ENCODE measurements at places on chromosomes 11 and 22.

DNA sequence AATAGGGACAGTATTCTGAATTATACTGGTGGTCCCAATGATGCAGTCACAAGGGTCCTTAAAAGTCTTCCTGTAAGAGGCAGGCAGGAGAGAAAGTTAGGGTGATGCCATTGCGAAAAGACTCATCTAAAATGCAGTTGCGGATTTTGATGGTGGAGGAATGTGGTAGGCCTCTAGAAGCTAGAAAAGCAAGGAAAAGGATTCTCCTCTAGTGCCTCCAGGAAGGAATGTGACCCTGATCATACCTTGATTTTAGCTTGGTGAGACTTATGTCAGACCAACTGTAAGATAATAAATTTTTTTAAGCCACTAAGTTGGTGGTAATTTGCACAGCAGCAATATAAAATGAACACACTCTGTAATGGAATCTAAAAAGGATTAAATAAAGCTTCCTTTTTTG is 33.8 kb downstream of the CHORDC1 start:
- H3K27me3 ChIP-seq, result no peaks in the 10 kb centered on the region
- H3K36me3 ChIP-seq, result peaks cover 19% of the 10 kb centered on the region
- no peaks in the 10 kb centered on the region for H3K4me1 ChIP-seq
- H3K4me3 ChIP-seq, result no peak overlapping the region
- no peak overlapping the region for H3K27ac ChIP-seq
- DNase-seq, result no peak

DNA sequence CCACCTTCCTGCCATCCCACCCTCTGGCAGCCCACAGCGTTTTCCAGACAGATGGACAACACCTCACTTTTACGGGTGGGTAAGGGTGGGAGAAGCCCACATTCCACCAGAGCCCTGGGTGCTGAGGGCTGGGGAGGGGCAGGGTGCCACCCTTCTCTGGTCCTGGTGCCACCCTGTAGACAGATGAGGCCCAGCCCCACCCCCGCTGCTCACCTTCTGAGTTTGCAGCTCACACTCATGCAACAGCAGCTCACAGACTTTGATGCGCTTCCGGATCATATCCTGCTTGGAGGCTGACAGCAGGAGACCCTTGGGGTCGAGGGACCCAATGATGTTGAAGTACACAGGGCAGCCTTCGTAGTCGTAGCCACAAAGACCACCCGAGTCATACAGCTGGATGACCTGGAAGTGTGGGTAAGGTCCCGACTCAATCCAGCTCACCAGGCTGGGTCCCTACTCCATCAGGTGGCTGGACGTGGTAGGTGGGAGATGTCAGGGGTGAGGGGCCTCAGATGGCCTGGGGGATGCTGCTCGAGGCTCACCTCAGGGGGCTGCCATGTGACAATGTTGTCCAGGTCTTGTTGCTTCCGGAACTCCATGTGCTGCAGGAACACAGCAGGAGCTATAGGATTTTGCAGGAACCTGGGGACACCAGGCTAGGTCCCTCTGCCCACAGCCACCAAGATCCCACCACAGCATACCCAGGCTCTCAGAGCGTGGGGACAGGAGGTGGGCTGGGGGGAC is 10.3 kb downstream of the SEC14L4 start:
- no peak overlapping the region for H3K4me3 ChIP-seq
- no peak for DNase-seq
- H3K27ac ChIP-seq, result no peak overlapping the region
- no peaks in the 10 kb centered on the region for H3K36me3 ChIP-seq

- H3K4me1 ChIP-seq, result no peaks in the 10 kb centered on the region
- H3K27ac ChIP-seq, result no peak overlapping the region
- no peak overlapping the region for H3K4me3 ChIP-seq
- DNase-seq, result no peak
- H3K36me3 ChIP-seq, result no peaks in the 10 kb centered on the region
Observed at GRCh38 chr11:2248242-2248641, 22.1 kb downstream of the ASCL2 start.

GRCh38 chr11:12251666-12252560 is 125.5 kb upstream of the PARVA start:
- no peak overlapping the region for H3K4me3 ChIP-seq
- peaks cover 5% of the 10 kb centered on the region for H3K36me3 ChIP-seq
- H3K27me3 ChIP-seq, result no peaks in the 10 kb centered on the region
- no peak overlapping the region for H3K27ac ChIP-seq
- no peak for DNase-seq

DNA sequence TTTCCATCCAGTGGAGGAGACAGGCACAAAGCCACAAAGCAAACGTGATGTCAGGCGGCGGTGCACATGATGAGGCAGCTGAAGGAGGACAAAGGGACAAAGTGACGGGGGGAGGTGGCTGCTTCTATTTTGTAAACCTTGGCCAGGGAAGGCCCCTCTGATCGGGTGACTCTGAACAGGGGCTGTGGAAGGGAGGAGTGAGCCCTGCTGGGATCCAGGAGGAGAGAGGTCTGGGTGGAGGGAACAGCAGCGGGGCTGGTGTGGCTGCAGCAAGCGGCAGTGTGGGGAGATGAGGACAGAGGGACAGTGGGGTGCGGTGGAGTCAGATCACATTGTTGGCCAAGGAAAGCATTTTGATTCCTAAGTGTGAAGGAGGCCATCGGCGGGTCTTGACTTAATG is 36.7 kb downstream of the SHISAL1 start:
- no peak for DNase-seq
- no peak overlapping the region for H3K27ac ChIP-seq
- H3K4me1 ChIP-seq, result no peaks in the 10 kb centered on the region
- H3K4me3 ChIP-seq, result no peak overlapping the region

GRCh38 chr11:6498121-6498520 is 1.0 kb downstream of the DNHD1 start:
- H3K36me3 ChIP-seq, result peaks cover 19% of the 10 kb centered on the region
- no peak for DNase-seq
- H3K27ac ChIP-seq, result no peak overlapping the region
- no peak overlapping the region for H3K4me3 ChIP-seq
- no peaks in the 10 kb centered on the region for H3K27me3 ChIP-seq

DNA sequence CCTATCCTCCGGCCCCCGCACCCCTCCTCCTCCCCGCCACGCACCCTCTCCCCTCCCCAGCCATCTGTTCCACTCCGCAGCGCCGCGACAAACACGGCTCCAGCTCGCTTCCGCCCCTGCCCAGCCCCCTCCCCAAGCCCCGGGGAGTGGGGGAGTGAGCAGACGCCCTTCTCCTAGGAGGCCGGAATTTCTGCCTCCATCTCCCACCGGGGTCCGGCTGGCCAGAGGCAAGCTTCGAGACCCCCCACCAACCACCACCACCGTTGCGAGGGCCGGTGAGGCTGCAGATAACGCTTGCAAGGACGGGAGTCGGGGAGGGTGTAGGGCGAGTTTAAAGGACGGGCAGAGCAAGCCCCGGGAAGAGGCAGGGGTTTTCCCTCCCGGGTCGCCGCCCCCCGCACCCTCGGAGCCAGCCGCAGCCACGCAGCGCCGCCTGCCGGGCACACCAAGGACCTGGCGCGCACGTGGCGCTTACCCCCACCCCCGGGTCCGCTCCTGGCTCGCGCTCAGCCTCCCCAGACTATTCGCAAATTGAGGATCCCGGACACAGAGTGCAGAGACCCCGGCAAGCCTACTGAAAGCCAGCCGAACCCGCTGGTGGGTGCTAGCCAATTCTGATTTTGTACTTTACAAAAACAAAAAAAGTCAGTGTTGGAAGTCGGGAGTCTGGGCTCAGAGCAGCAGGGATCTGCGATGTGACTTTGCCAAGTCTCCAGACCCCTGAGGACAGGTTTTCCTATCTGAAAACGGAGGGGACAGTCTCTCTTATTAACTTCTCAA is 22.6 kb downstream of the RTN4RL2 start:
- peak; percentile 84 for DNase-seq
- peaks cover 11% of the 10 kb centered on the region for H3K27me3 ChIP-seq
- peaks cover 13% of the 10 kb centered on the region for H3K4me1 ChIP-seq
- H3K27ac ChIP-seq, result no peak overlapping the region
- peaks cover 21% of the 10 kb centered on the region for H3K36me3 ChIP-seq
- peak overlapping the region; percentile 35 for H3K4me3 ChIP-seq

DNA sequence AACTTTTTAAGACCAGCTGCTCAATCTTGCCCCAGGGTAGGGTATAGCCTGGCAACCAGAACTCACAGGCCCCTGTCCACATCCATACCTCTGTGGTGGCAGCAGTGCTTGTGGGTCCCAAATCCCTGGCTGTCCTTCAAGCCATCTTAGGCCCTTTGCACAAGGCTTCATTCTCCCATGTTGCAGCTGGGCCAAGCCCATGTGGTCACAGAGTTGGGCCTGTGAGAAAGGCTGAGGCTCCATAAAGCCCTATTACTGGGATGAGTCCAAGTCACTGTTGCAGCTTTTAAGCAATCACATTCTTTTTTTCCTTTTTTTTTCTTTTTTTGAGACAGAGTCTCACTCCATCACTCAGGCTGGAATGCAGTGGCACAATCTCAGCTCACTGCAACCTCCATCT is 47.9 kb upstream of the SLC25A1 start:
- H3K4me3 ChIP-seq, result no peak overlapping the region
- H3K4me1 ChIP-seq, result no peaks in the 10 kb centered on the region
- no peak overlapping the region for H3K27ac ChIP-seq
- DNase-seq, result no peak

DNA sequence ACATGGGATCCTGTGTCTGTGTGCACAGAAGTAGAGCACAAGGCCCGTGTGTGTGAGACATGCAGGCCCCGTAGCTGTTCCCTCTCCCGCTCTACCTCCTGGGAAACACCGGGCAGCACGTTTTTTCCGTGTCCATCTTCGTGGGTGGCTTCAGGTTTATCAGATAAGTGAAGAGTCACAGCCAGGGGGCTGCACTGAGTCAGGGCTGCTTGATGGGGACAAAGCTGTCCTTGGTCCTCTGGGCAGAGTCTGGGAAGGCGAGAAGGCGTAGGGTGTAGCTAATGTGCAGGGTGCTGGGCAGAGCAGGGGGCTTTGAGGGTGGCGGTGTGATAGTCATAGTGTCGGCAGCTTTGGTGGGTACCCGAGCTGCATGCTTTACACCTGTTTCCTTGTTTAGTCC is 23.7 kb downstream of the INCENP start:
- H3K36me3 ChIP-seq, result peaks cover 22% of the 10 kb centered on the region
- no peak overlapping the region for H3K4me3 ChIP-seq
- no peak for DNase-seq
- H3K27ac ChIP-seq, result no peak overlapping the region
- no peaks in the 10 kb centered on the region for H3K4me1 ChIP-seq
- no peaks in the 10 kb centered on the region for H3K27me3 ChIP-seq

GRCh38 chr22:36885474-36885873 is 24.7 kb downstream of the NCF4 start:
- H3K4me3 ChIP-seq, result no peak overlapping the region
- peaks cover 19% of the 10 kb centered on the region for H3K27me3 ChIP-seq
- no peak overlapping the region for H3K27ac ChIP-seq
- peaks cover 9% of the 10 kb centered on the region for H3K4me1 ChIP-seq
- DNase-seq, result no peak
- peaks cover 3% of the 10 kb centered on the region for H3K36me3 ChIP-seq

DNA sequence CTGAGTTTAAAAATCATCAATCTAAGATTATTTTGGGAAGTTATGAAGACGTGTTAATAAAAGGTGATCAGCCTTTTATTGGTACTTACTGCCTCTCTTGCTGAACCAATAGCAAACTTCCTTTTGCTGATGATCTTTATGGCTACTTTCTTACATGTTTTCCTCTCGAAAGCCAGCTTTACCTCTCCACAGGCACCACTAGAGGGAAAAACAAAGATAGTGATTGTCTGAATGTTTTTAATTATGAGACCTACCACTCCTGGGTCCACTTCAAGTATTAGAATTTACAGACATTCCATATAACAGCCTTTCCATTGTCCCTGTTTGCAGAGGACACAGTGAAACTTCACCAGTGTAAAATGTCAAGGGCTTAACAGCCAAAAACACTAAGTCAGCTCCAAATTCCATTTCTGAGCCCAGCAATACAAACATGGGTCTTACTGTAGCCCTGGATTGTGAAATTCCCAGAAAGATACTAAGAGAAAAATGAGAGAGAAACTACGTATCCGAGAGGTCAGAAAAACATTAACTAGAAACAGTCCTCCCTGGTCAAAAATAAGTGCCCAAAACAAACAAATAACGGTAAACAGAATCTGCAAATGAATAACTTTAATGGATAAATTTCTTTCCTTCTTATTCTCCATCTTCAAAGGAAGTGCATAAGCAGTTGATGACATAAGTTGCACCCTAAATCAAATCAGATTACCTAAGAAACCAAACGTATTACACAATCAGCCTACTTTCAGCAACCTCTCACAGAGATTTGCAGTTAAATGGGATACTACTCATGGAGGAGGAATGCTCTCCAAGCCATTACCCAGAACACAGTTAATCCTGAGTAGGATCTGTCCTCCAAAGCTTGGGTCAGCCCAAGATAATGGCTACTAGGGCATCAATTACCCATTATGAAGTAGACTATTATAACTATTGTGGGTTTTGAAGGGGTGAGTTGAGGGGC is 29.5 kb downstream of the CHEK2 start:
- H3K4me1 ChIP-seq, result peaks cover 7% of the 10 kb centered on the region
- H3K4me3 ChIP-seq, result no peak overlapping the region
- H3K27ac ChIP-seq, result no peak overlapping the region
- DNase-seq, result no peak
- H3K27me3 ChIP-seq, result no peaks in the 10 kb centered on the region

- no peak overlapping the region for H3K4me3 ChIP-seq
- no peaks in the 10 kb centered on the region for H3K36me3 ChIP-seq
- no peak overlapping the region for H3K27ac ChIP-seq
Observed at GRCh38 chr22:49193348-49193747, 634.3 kb downstream of the BRD1 start.

All from activated naive CD8-positive, alpha-beta T cell treated with anti-CD3 and anti-CD28 coated beads for 36 hours (primary cell).